ENCODE measurements at places on chromosomes 7 and 10. TPM values are rescaled to one million over a fixed set of nuclear protein-coding genes. Genes with fewer than 3 reads are reported as not detected.

DNA sequence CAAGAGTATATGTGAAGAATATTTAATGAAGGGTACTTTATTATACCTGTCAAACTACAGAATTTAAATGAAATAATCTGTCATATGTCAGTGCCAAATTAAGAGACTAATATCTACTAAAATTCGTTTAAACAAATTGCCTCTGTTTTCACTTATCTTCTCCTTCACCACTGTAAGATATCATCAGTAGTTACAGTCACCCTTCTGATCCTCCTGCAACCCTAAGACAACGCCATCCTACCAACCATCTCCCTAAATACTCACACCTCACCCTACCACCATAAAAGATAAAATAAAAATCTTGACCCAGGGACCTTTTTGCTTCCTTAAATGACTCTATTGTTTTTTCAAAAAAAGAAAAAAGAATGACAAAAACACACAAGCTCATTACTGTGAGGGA is 20.8 kb downstream of the EZH2 start:
- no peak for DNase-seq

Gene TRAPPC14
- total RNA-seq: 20.0 TPM

Gene GJD4
- not detected for total RNA-seq

DNA sequence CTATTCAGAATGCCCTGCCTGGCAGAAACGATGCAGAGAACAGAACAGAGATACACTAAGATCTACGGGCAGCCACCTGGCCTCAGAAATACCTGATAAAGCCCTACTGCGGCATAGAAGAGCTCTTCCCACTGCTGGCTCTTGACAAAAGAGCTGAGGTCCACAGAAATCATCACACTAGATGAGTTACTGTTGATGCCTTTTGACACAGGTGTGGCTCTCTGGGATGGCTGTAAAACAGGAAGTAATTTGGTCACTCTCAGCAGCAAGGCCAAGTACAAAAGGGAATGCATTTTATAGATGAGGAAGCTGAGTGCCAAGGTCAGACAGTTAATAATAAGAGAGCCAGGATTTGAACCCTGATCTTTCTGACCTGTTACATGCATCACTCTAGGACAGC is 35.0 kb upstream of the ACSL5 start:
- no peak for DNase-seq
